ENCODE measurements at places on chromosomes 1 and 21. TPM values are rescaled to one million over a fixed set of nuclear protein-coding genes. Genes with fewer than 3 reads are reported as not detected.

ARTN gene
- 1.6 TPM for polyA plus RNA-seq

DMRTB1 gene
- not detected for polyA plus RNA-seq

HRNR gene
- polyA plus RNA-seq: 0.03 TPM

SHISA4 gene
- 97.2 TPM for polyA plus RNA-seq

OR14A2 gene
- polyA plus RNA-seq: not detected

NPL gene
- 5.1 TPM for polyA plus RNA-seq

IL20 gene
- polyA plus RNA-seq: not detected

KIF1B gene
- 188 TPM for polyA plus RNA-seq

CFAP57 gene
- 0.08 TPM for polyA plus RNA-seq

LYPLAL1 gene
- 29.6 TPM for polyA plus RNA-seq

ZRANB2 gene
- polyA plus RNA-seq: 103 TPM

TPTE gene
- polyA plus RNA-seq: not detected

FAM163A gene
- polyA plus RNA-seq: 0.16 TPM

ZBED6 gene
- 12.0 TPM for polyA plus RNA-seq

CYYR1 gene
- 12.0 TPM for polyA plus RNA-seq

PHC2 gene
- 67.8 TPM for polyA plus RNA-seq

KISS1 gene
- polyA plus RNA-seq: 0.39 TPM

NUDT4B gene
- not detected for polyA plus RNA-seq

PCP4 gene
- 0.78 TPM for polyA plus RNA-seq

CELA2A gene
- 0.35 TPM for polyA plus RNA-seq

RGS2 gene
- 84.3 TPM for polyA plus RNA-seq

C1orf185 gene
- not detected for polyA plus RNA-seq

FLAD1 gene
- polyA plus RNA-seq: 20.6 TPM

IL10 gene
- polyA plus RNA-seq: 0.49 TPM

FBXO2 gene
- 0.32 TPM for polyA plus RNA-seq

TRNP1 gene
- 0.96 TPM for polyA plus RNA-seq

GJB3 gene
- polyA plus RNA-seq: not detected

MPZL1 gene
- 66.3 TPM for polyA plus RNA-seq

LEMD1 gene
- polyA plus RNA-seq: not detected

TEKT2 gene
- polyA plus RNA-seq: 0.24 TPM

TMEM54 gene
- polyA plus RNA-seq: 3.7 TPM

CAMSAP2 gene
- polyA plus RNA-seq: 17.6 TPM

CDK18 gene
- polyA plus RNA-seq: 8.1 TPM

RYR2 gene
- 2.4 TPM for polyA plus RNA-seq

PCBP3 gene
- 0.89 TPM for polyA plus RNA-seq

LAPTM5 gene
- polyA plus RNA-seq: 13.9 TPM

All from forelimb muscle (tissue), 1 donor.